Left ventricle myocardium inferior (tissue), 1 donor: ENCODE measurements at places on chromosomes 7 and 10.

DNA sequence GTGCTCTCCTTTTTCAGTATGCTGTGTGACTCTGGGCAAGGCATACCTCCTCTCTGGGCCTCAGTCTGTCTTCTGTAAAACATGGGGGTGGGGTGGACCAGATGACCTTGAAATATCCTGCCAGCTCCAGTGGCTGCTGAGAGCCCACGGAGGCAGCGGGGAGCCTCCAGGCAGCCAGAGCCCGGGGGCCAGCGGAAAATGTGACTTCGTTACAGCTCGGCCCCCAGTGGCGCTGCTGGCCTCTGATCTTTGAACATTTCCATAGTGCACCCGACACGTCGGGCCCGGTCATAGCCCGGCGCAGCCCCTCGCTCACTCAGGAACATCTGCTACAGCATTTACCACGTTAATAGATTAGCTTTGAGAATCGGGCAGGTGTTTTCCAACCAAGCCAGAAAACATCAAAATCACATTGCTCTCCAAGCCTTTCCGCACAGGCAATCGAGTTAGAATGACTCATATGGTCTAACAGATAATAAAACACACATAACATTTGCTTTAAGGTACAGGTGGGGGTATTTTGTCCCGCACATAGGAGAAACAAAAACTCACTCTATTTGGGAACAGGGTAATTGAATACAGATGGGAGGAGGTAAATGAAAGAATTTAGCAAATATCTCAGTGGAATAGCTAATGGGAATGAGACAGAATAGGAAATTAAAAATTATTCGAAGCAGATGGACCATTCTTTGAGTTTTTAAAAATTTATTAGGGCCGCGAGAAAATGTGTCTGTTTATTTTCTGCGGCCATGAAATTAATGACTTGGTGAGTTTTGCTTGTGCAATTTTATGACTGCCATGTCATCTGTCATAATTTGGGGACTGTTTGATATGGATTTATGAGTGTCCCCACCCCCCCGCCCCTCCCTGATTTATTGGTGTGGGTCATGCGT lies 26.3 kb upstream of the COMTD1 start:
- H3K27ac ChIP-seq = no peak overlapping the region
- peaks cover 5% of the 10 kb centered on the region for H3K4me1 ChIP-seq
- no peaks in the 10 kb centered on the region for H3K36me3 ChIP-seq
- no peak for DNase-seq
- H3K4me3 ChIP-seq = no peak overlapping the region

- no peaks in the 10 kb centered on the region for H3K27me3 ChIP-seq
- H3K27ac ChIP-seq = peak overlapping the region; percentile 55
- peaks cover 85% of the 10 kb centered on the region for H3K36me3 ChIP-seq
- DNase-seq = peak; percentile 58
- H3K4me1 ChIP-seq = peaks cover 66% of the 10 kb centered on the region
- no peak overlapping the region for H3K4me3 ChIP-seq
Measured at GRCh38 chr7:30433082-30433481, 45.5 kb downstream of the NOD1 start.

DNA sequence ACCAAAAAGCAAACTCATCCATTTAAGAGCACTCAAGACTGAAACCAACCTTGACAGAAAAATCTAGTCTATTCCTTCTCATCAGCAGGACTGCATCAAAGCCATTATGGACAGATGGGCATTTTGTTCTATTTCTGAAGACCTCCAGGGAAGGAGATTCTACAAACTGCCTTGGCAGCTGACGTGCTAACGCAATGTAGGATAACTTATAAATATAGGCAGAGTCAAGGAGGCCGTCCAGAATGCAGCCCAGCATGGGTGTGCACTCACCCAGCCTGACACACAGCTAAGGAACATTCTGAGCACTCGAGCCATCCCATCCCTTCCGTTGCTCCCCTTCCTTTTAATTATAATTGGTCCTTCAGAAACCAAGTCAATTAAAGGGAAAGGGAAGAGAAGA lies 25.3 kb upstream of the NEBL start:
- H3K27me3 ChIP-seq = no peaks in the 10 kb centered on the region
- DNase-seq = no peak
- no peak overlapping the region for H3K4me3 ChIP-seq
- H3K36me3 ChIP-seq = no peaks in the 10 kb centered on the region
- H3K4me1 ChIP-seq = no peaks in the 10 kb centered on the region

DNA sequence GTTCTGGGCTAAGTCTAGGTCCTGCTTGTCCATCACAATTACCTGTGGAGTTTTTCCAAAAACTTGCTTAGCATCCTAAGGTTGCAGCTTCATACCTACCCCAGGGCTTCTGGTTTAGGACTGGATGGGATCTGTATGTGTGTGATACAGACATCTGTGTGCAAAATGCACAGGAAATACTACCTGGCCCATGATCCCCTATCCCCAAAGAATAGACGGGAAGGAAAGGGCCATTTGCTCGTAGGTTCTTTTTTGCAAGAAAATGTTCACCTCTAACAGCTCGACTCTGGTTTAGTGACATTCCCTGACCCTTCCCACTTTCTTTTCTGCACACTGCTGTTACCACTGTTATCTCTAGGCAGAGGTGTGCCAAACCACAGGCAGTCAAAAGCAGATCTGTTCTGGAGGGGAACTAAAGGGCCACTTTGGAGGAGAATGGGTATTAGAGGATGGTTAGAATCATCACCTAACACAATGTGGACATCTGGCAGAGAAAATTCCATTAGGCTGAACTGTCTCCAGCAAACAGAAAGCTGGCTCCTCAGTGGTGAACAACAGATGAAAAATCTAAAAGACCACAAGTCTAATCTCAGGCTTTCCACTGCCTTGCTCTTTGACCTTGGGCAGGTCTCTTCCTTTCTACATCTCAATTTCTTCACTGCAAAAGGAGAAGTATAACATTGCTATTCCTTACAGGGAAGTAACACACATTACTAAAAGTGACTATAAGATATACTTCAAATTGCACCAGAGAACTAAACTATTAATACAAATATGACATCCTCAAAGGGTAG lies 107.4 kb downstream of the UBE2H start:
- H3K27ac ChIP-seq = peak overlapping the region; percentile 44
- H3K4me1 ChIP-seq = peaks cover 86% of the 10 kb centered on the region
- no peak overlapping the region for H3K4me3 ChIP-seq

- H3K27me3 ChIP-seq = no peaks in the 10 kb centered on the region
- peaks cover 26% of the 10 kb centered on the region for H3K4me1 ChIP-seq
- no peaks in the 10 kb centered on the region for H3K36me3 ChIP-seq
- peak overlapping the region; percentile 47 for H3K4me3 ChIP-seq
- DNase-seq = no peak
Measured at GRCh38 chr7:27901028-27901760, 161.2 kb downstream of the TAX1BP1 start.
